ENCODE measurements at places on chromosomes 1 and 21. TPM values are rescaled to one million over a fixed set of nuclear protein-coding genes. Genes with fewer than 3 reads are reported as not detected.

The CEP350 gene
- total RNA-seq, result 27.3 TPM

The SLC6A9 gene
- total RNA-seq, result 1.0 TPM

The EDARADD gene
- not detected for total RNA-seq

The HSF2BP gene
- 0.13 TPM for total RNA-seq

The MX2 gene
- total RNA-seq, result 1.9 TPM

The MAN1C1 gene
- 0.28 TPM for total RNA-seq

The KCNJ15 gene
- not detected for total RNA-seq

The ECE1 gene
- 77.6 TPM for total RNA-seq

The IQGAP3 gene
- total RNA-seq, result 55.3 TPM

The SLC35A3 gene
- 30.5 TPM for total RNA-seq

The SOX13 gene
- 28.7 TPM for total RNA-seq

The TMEM52 gene
- 12.0 TPM for total RNA-seq

The TRIM33 gene
- total RNA-seq, result 32.9 TPM

The PTPRU gene
- total RNA-seq, result 0.03 TPM

The KRTAP24-1 gene
- not detected for total RNA-seq

Measured in HT-29 (cell line).